ENCODE measurements at places on chromosomes 5 and 9.

GRCh38 chr9:95721061-95721531 is 154.4 kb upstream of the ERCC6L2 start:
- DNase-seq: no peak

GRCh38 chr9:91726406-91727100 is 223.5 kb downstream of the ROR2 start:
- DNase-seq: no peak

GRCh38 chr9:124818431-124819281 is 34.6 kb upstream of the WDR38 start:
- no peak for DNase-seq

- no peak for DNase-seq
These were observed 79.1 kb downstream of the MROH2B start for GRCh38 chr5:40991981-40992559.

GRCh38 chr9:70079417-70080037 is 35.9 kb downstream of the MAMDC2 start:
- no peak for DNase-seq

GRCh38 chr5:56759521-56760216 is 55.7 kb upstream of the MAP3K1 start:
- DNase-seq: no peak

DNA sequence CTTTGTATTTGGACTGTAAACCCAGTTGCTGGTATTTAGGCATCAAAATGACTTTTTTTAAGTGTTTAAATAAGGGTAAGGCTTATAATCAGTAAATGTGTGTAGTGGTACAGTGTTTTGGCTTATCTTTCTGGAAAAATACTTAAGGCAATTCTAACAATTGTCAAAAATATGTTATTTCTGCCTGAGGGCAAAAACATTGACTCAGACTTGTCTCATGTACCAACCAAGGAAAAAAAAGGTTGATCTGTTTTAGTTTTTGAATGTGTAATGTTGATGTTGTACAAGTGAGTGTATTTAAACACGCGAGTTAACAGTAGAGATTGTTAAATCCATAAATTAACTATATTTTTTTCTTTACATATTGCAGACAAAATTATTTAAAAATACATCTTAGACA is 277.8 kb upstream of the TYRP1 start:
- no peak for DNase-seq

DNA sequence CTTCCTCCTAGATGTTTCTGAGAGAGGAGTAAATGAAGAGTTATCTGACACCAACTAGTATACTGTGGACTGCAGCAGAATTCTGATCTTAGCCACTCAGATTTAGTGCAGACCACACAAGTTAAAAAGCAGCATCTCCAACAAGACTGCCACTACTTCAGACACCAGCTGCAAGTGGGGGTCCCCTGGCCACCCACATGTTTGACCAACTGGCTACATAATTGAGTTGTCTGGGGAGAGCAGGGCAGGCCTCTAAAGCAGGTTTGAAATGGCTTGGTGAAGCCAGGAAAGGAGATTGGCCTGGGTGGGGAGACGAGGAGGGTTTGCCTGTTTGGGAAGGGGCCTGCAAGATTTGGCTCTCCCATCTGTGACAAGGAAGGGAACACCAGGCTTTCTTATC is 40.5 kb upstream of the FAM81B start:
- no peak for DNase-seq

GRCh38 chr9:105663914-105664313 is 1.7 kb downstream of the TAL2 start:
- DNase-seq: no peak

DNA sequence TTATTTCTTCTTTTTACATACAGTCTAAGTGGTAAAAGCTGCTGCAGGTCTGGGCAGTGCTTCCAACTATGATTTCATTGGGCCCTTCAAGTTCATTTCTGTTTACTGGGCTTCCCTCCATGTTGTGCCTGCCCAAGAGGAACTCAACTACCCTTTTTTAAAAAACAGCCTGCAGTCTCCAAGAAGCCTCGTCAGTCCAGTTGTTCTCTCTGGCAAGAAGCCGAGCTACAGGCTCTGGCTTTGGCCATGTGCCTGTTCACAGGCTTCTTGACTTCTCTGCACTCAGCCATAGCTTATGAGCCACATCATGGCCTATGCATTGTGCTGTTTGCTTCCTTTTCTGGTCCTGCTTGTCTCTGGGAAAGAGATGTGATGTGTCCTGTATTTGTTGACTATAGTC is 119.7 kb upstream of the PJA2 start:
- DNase-seq: no peak

- DNase-seq: no peak
These were observed 14.5 kb upstream of the GNAQ start for GRCh38 chr9:78046112-78046511.

GRCh38 chr5:105508519-105508918 is 1945.9 kb upstream of the NUDT12 start:
- DNase-seq: no peak

DNA sequence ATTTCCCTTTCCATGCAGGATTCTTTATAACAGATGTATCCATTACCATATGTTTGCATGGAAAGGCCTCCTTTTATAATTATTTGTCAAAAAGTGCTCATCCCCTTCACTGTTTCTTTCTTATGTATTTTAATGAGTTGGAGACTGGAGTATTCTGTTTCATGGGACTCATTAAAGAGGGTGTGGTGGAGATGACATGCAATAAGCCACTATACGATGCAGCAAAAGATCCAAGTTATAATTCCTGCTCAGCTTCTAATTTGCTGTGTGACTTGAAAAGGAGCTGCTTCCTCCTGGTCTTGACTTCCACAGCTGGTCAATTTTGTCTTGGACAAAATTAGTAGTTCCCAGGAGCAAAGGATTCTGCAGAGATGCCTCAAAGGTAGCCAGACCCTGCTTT is 13.9 kb downstream of the SGCD start:
- DNase-seq: no peak

DNA sequence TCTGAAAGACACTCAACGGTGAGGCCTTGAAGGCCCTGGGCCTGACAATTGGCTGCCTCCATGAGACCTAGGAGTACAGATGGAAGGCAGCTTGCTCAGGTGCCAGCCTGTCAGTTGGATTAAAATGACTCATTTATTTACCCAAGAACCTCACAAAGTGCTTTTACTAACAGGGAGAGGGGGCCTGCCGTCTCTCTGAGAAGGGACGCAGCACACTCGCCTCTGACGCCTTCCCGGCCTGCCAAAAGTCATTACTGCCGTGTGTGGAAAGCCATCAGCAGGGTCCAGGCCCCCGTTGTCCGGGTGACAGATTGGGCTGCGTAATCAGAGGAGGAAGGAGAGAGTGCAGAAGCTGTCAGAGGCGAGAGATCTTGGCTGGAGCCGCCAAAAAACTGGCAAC is 32.4 kb downstream of the DDX31 start:
- DNase-seq: no peak

DNA sequence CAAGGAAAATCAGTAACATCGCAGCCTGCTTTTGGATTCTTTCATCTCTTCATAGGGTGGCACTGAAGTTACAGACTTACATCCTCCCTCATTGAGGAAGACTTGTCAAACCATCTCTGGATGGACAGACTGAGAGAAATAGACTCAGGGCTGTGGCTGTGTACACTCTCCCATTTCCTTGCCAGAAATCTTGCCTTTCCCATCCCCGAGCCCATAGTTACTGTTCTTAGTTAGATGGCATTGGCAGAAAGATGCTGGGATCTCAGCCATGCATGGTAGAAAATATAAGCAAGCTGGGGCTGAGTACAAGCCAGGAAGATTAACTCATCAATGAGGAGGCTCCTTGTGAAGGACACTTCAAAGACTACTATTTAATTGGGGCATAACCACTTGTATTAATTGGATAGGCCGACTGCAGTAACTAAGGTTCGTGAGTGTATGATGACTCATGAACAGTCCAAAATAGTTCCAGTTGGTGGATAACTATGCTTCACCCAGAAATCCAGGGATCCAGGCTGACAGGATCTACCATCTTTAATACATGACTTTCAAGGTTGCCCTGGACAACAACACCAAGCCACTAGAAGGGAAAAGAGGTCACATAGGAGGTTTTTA is 137.9 kb downstream of the TMEM38B start:
- no peak for DNase-seq

DNA sequence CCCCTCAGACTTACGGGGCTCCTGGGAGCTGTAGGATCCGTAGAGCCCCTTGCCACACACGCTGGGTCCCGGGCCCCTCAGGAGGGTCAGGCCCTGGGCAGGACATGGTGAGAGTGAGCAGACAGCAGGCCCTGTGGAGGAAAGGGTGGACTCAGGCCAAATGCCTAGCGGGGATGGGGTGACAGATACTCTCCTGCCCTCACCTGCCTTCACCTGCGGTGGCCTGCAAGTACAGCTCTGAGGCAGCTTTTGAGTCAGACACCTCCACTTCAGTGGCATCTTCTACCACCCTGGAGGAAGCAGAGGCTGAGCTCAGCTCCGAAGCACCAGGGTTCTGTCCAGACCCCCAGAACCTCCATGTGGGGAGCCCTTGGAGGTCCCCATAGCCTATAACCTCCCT is 26.2 kb downstream of the SLC35A4 start:
- no peak for DNase-seq

GRCh38 chr9:26460624-26461023 is 432.0 kb downstream of the CAAP1 start:
- DNase-seq: no peak

GRCh38 chr5:112687306-112687705 is 50.4 kb upstream of the APC start:
- no peak for DNase-seq

- DNase-seq: no peak
These were observed 13.9 kb upstream of the DDX41 start for GRCh38 chr5:177530638-177531037.

GRCh38 chr5:105460721-105461120 is 1898.1 kb upstream of the NUDT12 start:
- no peak for DNase-seq

GRCh38 chr5:27158171-27158570 is 119.8 kb upstream of the CDH9 start:
- no peak for DNase-seq

Measured in CD4-positive, alpha-beta T cell treated with Interleukin-17A for 4 hours (primary cell).